ENCODE measurements at places on chromosomes 11 and 22. TPM values are rescaled to one million over a fixed set of nuclear protein-coding genes. Genes with fewer than 3 reads are reported as not detected.

DNA sequence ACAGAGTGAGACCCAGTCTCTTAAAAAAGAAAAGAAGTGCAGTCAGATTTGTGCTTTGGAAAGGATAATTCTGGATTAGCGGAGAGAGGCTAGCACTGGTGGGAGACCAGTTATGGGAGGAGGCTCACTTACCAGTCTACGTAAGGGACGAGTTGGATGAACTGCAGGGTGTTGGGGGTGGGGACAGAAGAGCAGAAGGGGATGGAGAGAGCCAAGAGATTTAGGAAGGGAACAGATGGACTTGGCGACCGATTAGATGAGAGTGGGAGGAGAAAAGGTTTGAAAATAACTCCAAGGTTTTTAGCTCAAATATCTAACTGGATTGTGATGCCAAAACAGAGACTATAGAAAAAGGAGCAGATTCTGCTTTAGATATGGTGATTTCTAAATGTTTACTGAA, 81.4 kb downstream of the SFI1 start:
- peaks cover 10% of the 10 kb centered on the region for H3K36me3 ChIP-seq
- no peak overlapping the region for H3K4me3 ChIP-seq
- no peak overlapping the region for H3K27ac ChIP-seq
- H3K4me1 ChIP-seq: peaks cover 11% of the 10 kb centered on the region
- no peaks in the 10 kb centered on the region for H3K27me3 ChIP-seq

- DNase-seq: no peak
- peaks cover 17% of the 10 kb centered on the region for H3K4me1 ChIP-seq
- H3K27ac ChIP-seq: no peak overlapping the region
- H3K36me3 ChIP-seq: peaks cover 3% of the 10 kb centered on the region
Observed at GRCh38 chr11:118274186-118274585, 10.1 kb upstream of the MPZL2 start.

DNA sequence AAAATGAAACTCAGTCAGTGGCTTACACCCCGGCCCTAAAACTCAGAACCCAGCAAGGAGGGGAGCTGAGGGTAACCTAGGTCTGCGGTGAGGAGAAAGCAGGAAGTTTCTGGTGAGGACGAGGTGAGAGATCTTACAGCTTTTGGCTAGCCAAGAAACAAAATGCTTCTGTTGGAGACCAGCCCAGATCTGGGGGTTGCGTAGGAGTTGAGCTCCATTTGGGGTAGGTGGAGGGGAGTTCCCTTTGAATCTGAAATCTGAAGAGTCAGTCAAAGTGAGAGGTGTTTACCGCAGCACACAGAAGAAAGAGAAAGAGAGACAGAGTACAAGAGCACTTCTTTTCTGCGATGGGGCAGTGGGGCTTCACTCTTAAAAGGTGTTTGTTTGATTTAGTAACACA, 29.6 kb downstream of the EHF start:
- H3K27ac ChIP-seq: peak overlapping the region; percentile 90
- peaks cover 14% of the 10 kb centered on the region for H3K27me3 ChIP-seq
- peak overlapping the region; percentile 79 for H3K4me3 ChIP-seq
- H3K4me1 ChIP-seq: peaks cover 22% of the 10 kb centered on the region
- peak; percentile 23 for DNase-seq

- H3K36me3 ChIP-seq: no peaks in the 10 kb centered on the region
- H3K4me3 ChIP-seq: no peak overlapping the region
- H3K27me3 ChIP-seq: peaks cover 4% of the 10 kb centered on the region
- DNase-seq: no peak
- no peak overlapping the region for H3K27ac ChIP-seq
Observed at GRCh38 chr22:17390087-17390486, 20.8 kb downstream of the CECR2 start.

DNA sequence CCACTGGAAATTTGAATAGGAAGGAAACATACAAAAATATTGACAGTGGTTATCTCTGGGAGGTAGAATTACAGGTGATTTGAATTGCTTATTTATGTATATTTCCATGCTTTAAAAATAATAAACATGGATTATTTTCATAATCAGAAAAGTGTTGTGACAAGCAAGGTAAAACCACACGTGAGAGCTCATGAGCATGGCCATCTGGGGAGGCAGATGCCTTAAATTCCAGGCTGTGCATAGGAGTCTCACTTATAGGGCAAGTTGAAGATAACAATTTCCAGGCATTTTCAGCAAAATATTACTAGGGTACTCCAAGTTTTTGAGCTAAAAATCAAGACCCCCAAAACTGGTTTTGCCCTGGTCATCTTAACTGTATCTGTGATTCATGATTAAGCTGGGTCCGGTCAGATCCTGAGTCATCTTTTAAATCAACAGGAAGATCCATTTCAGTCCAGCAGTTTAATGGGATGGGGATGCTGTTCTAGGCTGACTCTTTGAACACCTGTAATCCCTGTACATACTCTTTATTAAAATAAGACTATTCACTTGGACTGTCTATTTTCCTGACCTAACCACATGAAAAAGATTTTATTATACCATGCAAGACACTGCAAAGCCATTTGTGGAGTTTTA, 115.8 kb upstream of the NARS2 start:
- H3K27ac ChIP-seq: no peak overlapping the region
- H3K4me3 ChIP-seq: no peak overlapping the region
- H3K36me3 ChIP-seq: no peaks in the 10 kb centered on the region

The TRIM5 gene
- 10.4 TPM for total RNA-seq

The CADM1 gene
- 2.2 TPM for total RNA-seq

The GAB4 gene
- total RNA-seq: not detected

The ETS1 gene
- 670 TPM for total RNA-seq

The TSSK2 gene
- 0.20 TPM for total RNA-seq

Measured in T-helper 17 cell (primary cell).